ENCODE measurements at places on chromosomes 11 and 22.

DNA sequence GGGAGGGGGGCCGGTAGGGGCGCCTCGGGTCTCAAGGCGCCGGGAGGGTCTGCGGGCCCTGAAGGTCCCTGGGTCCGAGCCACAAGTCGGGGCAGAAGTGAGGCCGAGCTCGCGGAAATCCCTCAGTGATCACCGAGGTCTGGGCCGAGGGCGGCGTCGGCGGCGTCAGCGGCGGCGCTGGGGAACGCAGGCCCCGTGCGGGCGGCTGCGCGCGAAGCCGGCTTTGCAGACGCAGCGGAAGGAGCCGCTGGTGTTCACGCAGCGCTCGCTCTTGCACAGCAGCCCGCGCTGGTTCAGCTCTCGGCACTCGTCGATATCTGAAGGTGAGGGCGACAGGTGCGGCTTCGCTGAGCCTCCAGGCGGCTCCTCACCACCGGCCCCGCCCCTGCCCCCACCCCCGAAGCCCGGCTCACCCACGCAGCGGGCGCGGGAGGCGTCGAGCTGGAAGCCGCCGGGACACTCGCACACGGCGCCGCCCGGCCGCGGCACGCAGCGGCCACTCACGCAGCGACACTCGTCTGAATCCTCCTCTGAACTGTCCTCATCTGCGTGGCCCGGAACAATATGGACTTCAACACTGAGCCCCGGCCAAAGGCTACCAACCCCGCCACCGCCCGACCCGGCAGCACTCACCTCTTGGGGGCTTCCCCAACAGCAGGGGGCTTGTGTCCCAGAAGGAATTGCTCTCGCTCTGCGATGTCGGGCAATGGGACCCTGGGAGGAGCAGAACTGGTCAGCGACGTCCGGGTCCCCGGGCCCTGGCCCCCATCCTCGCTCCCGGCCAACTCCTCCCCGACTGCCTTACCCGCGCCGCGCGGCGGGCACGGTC, 14.2 kb downstream of the SCYL1 start:
- DNase-seq: no peak

- DNase-seq: no peak
Observed at GRCh38 chr11:88131764-88132470, 43.3 kb downstream of the RAB38 start.

- no peak for DNase-seq
Observed at GRCh38 chr22:41478473-41478872, 9.6 kb downstream of the ACO2 start.

- no peak for DNase-seq
Observed at GRCh38 chr11:79026803-79027445, 413.9 kb downstream of the TENM4 start.

GRCh38 chr11:61026121-61027031, 54.9 kb downstream of the CD6 start:
- DNase-seq: peak; percentile 82
